Activated T-helper 1 cell treated with anti-CD3 and anti-CD28 coated beads, Interleukin-2, amount 50 U/mL, for 16 hours (primary cell): ENCODE measurements at places on chromosomes 3 and 15.

GRCh38 chr3:49925485-49925884, 4.1 kb downstream of the MON1A start:
- DNase-seq = no peak

- no peak for DNase-seq
These were observed 65.2 kb downstream of the FNDC3B start for GRCh38 chr3:172104471-172105072.

GRCh38 chr15:58748852-58749531, 515 bp downstream of the ADAM10 start:
- no peak for DNase-seq

- no peak for DNase-seq
These were observed 54.1 kb downstream of the NFKBIZ start for GRCh38 chr3:101903451-101903871.

GRCh38 chr3:182969277-182969676, 11.1 kb downstream of the DCUN1D1 start:
- DNase-seq = no peak

- DNase-seq = no peak
These were observed 288.2 kb downstream of the EPHA6 start for GRCh38 chr3:97102641-97103040.

DNA sequence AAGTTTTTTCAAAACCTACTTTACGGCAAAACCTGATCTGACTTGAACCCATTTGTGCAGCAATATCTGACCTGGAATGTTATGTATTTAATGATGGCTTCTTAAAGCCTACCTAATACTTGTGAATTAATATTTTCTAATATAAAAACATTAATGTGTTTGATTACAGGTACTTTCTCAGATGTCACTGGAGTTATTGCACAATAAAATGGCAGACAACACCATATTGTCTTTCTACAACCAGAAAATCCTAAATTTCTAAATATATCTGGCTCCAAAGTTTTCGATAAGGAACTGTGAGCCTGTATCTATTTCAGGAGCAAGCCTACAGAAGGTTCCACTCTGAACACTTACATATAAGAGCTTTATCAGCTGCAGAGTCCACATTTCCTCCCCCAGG, 184.5 kb downstream of the ATP8B4 start:
- no peak for DNase-seq

DNA sequence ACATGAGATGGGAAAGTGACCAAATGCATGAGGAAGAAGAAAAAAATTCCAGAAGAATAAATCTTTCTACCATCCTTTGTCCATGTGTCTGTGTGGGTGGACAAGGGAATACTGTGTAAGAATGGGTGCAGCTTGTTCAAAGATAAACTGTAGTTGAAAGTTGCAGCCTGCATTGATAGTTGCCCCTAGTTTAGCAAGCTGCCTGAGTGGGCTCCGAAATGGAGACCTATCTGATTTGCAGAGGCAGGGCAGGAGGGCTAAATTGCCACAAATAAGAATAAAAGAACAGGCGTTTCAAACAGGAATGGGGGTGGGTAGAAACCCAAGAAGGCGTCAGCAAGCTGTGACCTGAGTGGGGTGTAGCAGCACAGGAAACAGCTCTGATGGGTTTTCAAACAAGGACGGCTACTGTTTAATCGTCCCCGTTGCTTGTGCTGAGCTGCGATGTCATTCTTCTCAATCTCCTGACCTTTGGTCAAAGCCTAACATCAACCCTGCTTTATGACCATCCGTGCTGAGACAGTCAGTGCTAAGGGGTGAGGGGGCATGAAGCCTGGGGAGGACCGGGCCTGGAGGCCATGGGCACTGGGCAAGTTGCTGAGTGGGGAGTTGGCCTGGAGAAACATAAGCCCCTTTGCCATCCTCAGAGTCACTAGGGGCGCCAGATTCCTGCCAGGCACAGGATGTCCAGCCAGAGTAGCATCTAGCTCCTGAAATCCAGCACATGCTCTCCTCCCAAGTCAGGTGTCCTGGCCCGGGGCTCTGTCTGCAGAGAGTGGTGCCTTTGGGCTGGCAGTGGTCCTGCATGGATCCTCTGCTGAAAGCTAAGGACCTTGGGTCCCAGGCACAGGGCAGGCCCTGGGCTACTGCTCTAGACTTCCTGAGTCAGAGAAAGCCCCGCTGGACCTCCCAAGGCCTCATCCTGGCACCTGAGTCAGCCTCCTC, 19.2 kb upstream of the C15orf39 start:
- DNase-seq = no peak

GRCh38 chr3:5388091-5388490, 200.6 kb downstream of the EDEM1 start:
- no peak for DNase-seq

DNA sequence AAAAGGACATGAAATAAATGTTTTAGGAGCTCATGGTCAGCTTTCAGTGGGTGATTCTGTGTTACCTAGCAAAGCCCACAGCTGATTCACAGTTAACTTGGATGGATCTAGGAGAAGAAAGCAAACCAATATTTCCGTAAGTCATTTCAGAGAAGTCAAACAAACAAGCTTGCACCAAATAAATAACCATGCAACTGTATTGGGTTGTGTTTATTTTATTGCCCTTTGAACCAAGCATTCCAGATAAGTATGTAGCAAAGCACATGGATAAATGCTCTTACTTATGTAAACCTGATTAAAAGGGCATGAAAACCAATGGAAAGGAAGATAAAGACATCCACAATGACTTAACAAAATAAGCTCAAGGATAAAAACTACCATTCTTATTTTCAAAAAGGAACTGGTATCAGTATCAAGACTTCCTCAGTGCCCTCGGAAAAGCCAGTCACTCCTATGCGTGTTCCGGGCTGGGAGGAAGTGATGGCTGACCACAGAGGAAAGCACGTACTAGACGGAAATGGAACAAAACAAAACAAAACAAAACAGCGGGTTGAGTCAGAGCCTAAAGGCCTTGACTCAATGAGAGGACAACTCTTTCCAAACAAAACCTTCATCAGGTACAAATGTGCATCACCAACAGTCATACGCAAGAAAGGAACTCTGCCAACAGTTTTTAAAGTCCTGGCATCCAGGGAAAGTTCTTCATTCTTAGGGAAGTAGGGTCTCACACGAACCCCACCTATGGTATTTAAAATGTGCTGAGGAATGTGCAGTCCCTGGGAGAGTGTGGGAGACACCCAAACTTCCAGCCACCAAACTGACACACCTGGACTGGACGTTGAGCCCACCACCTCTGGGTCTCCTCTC, 103.3 kb downstream of the SNRK start:
- peak; percentile 45 for DNase-seq

DNA sequence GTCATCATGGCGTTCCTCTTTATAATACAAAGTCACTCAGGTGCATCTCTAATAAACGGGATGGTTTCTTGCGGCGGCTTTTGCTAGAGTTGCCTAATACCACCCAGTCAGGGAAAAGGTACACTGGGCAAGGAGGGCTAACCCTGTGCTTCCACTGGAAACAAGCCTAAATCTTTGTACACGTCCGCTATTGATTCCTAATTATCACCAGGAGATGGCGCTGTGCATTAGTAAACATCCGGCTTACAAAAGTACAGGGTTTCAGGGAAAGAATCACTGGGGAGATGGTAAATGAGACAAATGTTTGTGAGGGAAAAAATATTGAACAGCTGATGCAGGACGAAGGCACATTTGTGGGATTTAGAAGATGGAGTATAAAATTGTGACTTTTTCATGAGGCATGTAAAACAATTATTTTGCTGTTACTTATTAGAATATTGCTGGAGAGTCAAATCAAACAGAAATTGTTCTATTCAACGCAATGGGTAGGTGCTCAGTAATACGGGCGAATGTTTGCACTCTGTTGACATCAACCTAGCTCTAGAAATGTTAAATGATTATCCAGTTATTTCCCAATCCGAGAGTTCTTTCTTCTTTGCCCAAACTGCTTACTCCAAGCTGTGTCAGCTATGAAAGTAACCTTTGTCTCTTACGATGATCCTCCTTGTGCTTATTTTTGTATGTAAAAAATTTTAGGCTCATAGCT, 50.6 kb downstream of the GMNC start:
- DNase-seq = no peak

DNA sequence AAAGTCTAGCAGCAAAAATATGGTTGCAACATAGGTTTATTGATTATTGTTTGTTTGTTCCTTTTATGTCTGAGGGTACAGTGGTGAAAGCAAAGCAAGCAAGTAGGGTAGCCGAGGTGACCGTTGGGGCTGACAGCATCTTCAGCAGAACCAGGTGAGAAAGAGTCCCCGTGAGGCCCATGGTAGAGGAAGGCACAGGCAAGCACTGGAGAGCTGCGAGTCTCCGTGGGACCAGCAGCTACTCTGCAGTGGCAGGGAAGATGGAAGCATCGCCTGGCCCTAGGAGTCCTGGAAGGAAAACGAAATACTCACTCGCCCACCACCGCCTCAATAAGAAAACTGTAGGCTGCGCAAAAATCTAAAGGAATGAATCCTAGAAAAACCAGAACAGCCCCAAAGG, 25.3 kb upstream of the GABRA5 start:
- DNase-seq = no peak

DNA sequence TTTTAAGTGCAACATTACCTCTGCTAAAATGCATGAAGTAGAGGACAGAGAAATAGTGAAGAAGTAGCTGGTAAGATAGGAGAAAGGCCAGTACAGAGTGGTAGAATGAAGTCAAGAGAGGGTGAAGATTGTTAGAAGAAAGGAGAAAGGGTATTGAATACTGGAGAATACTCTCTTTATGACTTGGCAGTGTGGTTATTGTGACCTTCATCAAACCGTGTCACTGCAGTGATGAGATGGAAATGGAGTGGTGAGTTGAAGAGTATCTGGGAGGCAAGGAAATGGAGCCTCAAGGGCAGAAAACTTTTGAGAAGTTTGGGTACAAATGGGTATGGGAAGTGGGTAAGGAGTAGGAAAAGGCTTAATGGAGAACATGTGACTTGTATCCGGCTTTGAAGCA, 24.7 kb downstream of the MINDY2 start:
- DNase-seq = no peak

GRCh38 chr3:106193876-106194275, 325.1 kb upstream of the CBLB start:
- no peak for DNase-seq

GRCh38 chr15:64895285-64896065, 16.2 kb upstream of the ANKDD1A start:
- no peak for DNase-seq
